ENCODE measurements at places on chromosomes 1 and 21. TPM values are rescaled to one million over a fixed set of nuclear protein-coding genes. Genes with fewer than 3 reads are reported as not detected.

The LCE1F gene
- not detected for total RNA-seq

The TRIM67 gene
- total RNA-seq, result not detected

The ST6GALNAC5 gene
- total RNA-seq, result not detected

The RGS16 gene
- total RNA-seq, result 143 TPM

The PGBD5 gene
- not detected for total RNA-seq

The SPATA1 gene
- total RNA-seq, result 1.2 TPM

The PLA2G2F gene
- total RNA-seq, result not detected

The DDAH1 gene
- total RNA-seq, result not detected

GRCh38 chr1:24906760-24907490 is 23.2 kb downstream of the RUNX3 start:
- no peak overlapping the region for H3K4me3 ChIP-seq
- peaks cover 18% of the 10 kb centered on the region for H3K4me1 ChIP-seq
- no peak overlapping the region for H3K27ac ChIP-seq
- H3K27me3 ChIP-seq, result no peaks in the 10 kb centered on the region
- no peak for DNase-seq
- H3K36me3 ChIP-seq, result peaks cover 40% of the 10 kb centered on the region

DNA sequence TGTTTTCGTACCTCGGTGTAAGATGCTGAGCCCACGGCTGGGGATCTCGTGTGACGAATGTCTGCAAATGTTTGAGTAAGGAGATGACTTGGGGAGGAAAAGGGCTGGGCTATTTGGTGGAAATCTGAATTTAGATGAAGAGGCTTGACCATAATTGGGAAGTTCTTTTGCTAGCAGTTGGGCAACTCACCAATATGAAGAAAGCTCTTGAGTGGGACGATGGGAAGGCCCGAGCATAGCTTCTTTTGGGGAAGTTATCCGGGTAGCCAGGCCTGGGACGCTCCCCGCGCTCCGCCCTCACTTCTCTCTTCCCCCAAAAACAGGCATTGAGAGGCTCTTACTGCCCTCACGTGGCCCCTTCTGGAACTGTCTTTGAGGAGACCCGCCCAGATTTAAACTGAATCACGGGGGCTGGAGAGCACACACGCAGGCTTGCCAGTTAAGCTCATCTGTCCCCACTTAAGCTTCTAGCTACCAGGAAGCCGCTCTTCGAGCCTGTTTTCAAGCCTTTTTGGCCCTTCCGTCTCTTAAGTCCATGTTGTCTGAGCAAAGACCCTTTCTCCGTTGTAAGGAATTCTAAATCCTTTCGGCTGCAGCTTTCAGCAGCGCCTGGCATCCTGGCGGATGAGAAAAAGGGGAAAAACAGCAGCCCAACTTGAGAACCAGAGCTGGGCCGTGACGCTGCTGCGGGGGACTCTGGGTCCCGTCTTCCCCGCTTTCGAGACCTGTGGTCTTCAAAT is 93.1 kb downstream of the NID1 start:
- peak overlapping the region; percentile 84 for H3K27ac ChIP-seq
- H3K36me3 ChIP-seq, result no peaks in the 10 kb centered on the region
- H3K4me3 ChIP-seq, result peak overlapping the region; percentile 79
- peaks cover 17% of the 10 kb centered on the region for H3K4me1 ChIP-seq

DNA sequence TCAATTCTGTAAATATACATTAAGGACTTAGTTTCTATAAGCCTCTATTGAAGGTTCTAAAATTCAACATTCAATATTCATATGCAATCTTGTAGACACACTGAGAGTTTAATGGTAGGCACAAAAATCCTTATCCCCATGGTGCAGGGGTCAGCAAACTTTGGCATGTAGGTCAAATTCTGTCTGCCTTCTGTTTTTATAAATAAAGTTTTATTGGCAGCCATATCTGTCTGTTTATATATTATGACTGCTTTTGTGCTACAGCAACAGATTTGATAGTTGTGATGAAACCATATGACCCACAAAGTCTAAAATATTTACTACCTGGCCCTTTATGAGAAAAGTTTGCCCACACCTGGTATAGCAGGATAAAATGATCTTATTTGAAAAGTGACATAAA is 91.2 kb upstream of the PPIH start:
- H3K36me3 ChIP-seq, result no peaks in the 10 kb centered on the region
- no peaks in the 10 kb centered on the region for H3K4me1 ChIP-seq
- DNase-seq, result no peak
- no peak overlapping the region for H3K4me3 ChIP-seq
- peaks cover 3% of the 10 kb centered on the region for H3K27me3 ChIP-seq

DNA sequence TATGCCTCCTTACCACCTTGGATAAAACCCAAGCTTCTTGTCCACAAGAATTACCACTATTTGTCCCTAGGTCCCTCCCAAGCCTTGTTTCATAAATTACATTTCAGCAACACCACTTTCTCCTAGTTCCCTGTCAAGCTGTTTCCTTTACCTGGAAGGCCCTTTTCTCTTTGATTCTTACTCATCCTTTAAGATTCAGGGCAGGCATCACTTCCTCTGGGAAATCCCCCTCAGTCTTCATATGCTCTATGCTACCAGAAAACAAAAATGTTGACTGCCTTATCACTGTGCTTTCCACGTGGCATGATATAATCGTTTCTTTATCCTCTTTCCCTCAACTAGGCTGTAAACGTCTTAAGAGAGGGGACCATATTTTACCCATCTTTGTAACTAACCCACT is 102.7 kb downstream of the LYST start:
- H3K27ac ChIP-seq, result no peak overlapping the region
- peaks cover 14% of the 10 kb centered on the region for H3K4me1 ChIP-seq
- peak; percentile 16 for DNase-seq
- H3K4me3 ChIP-seq, result no peak overlapping the region
- peaks cover 45% of the 10 kb centered on the region for H3K36me3 ChIP-seq

GRCh38 chr1:214281021-214281719 is at the start of gene SMYD2:
Gene SMYD2, plus strand, starts transcription at chr1:214281159. Its CDS starts 96 bp downstream, at chr1:214281255.
- H3K27ac ChIP-seq, result peak within 1 kb of the TSS; percentile 92
- peaks cover 2% of the 10 kb centered on the region for H3K27me3 ChIP-seq
- H3K4me3 ChIP-seq, result peak within 1 kb of the TSS; percentile 94
- peak; percentile 59 for DNase-seq
- H3K4me1 ChIP-seq, result peaks cover 42% of the 10 kb centered on the region
- H3K36me3 ChIP-seq, result peaks cover 2% of the 10 kb centered on the region

DNA sequence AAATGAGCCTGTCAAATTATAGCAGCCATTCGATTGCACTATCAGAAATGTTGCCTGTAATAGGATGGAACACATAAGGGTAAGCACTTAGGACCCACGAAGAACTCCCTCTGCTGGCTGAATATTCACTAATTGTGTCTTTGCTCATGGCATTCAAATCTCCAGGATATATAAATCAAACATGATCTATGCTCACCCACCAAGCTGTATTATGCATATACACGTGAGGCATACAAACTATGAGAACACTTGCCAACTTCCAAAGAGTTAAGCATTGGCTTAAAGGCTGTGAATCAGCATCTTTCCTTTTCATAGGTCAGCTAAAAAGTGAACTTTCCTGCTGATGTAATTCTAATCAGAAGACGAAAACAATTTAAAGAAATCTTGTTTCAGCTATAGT is 34.5 kb downstream of the TMPRSS15 start:
- no peak for DNase-seq
- H3K4me3 ChIP-seq, result no peak overlapping the region
- H3K27me3 ChIP-seq, result no peaks in the 10 kb centered on the region
- no peaks in the 10 kb centered on the region for H3K36me3 ChIP-seq
- H3K4me1 ChIP-seq, result no peaks in the 10 kb centered on the region

DNA sequence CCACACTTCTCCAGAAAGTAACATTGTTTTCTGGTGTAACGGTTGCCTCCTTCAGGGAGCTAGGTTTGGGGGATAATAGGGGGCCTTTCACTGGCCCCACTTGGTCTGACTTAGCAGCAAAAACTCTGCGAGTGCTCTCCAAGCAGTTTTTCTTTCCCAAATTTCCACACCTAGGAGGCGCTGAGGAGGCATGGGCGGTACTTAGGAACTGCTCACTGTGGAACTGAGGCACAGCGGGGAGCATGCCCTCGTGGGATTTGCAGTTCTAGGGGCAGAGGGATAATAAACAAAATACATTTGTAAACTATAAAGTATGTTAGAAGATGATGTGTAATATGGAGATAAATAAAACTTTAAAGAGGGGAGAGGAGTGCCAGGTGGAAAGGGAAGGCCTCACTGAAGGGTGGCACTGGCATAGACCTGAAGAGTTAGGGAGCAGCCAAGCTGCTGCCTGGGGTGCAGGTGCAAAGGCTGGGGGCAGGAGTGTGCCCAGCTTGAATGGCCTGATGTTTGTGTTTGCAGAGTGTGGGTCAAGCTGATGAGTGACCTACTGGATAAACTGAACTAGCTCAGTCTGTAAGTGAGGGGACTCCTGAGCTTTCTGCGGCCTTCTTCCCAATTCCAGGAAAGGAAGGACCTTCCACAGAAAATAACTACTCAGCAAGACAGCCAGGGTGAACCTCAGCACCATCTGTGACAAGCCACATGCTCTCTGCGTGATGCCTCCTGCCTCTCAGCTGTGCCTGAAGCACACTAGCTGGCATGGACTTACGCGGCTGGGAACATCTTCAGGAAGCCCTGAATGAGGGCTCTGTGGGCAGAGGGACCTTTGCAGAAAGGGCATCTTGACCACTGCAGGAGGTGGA is 1.9 kb downstream of the EPHX1 start:
- H3K4me1 ChIP-seq, result peaks cover 7% of the 10 kb centered on the region
- peaks cover 22% of the 10 kb centered on the region for H3K27me3 ChIP-seq
- H3K4me3 ChIP-seq, result no peak overlapping the region
- H3K27ac ChIP-seq, result no peak overlapping the region
- no peak for DNase-seq

DNA sequence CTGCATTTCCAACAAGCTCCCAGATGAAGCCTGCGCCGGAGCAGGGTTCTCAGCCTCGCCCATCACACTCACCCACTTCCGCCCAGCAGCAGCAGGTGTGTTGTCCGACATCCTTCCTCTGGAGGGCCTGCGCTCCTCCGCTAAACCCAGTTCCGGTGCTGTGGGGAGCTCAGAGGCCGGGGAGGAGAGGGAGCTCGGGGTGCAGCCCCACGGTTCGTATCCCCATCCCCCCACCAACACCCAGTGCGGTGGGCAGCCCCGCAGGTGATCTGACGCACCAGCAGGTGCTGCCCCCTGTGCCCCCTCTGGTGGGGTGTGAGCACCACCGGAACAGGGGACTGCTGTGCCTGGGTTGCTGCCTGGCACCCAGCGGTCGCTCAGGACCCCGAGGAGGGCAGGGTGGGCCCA is 3.4 kb upstream of the PEX10 start:
- peak overlapping the region; percentile 81 for H3K27ac ChIP-seq
- H3K36me3 ChIP-seq, result no peaks in the 10 kb centered on the region
- H3K27me3 ChIP-seq, result no peaks in the 10 kb centered on the region
- peak overlapping the region; percentile 79 for H3K4me3 ChIP-seq
- H3K4me1 ChIP-seq, result peaks cover 33% of the 10 kb centered on the region

- no peak for DNase-seq
- no peak overlapping the region for H3K27ac ChIP-seq
- no peaks in the 10 kb centered on the region for H3K4me1 ChIP-seq
- H3K27me3 ChIP-seq, result no peaks in the 10 kb centered on the region
Observed at GRCh38 chr1:215637041-215637573, 70.0 kb downstream of the KCTD3 start.

DNA sequence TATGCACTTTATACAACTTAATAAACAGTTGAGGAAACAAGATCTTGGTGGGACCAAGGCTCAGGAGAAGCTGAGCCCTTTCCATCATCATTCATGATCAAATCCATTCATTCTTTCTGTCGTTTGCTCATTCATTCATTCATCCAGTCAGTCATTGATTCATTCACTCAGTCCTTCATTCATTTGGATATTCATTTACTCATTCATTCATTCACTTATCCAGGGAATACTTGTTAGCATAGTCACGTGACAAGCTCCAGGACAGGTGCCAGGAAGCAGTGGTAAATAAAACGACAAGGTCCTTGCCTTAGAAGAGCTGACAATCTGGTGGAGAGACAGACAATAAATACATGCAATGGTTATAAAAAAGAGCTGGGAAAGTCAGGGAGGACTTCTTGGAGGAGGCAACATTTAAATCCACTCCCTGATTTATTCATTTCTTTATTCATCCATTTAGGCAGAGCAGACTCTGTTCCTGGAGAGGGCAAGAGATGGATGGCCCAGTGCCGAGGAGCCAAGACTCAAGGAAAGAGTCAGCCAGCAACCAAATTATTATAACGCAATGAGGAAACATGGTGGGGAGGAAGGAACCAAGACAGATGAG is 74.1 kb upstream of the CASZ1 start:
- peaks cover 41% of the 10 kb centered on the region for H3K27me3 ChIP-seq
- H3K36me3 ChIP-seq, result no peaks in the 10 kb centered on the region
- H3K4me1 ChIP-seq, result peaks cover 5% of the 10 kb centered on the region
- no peak overlapping the region for H3K27ac ChIP-seq

GRCh38 chr1:207848234-207848633 is 62.7 kb downstream of the CD34 start:
- DNase-seq, result no peak
- H3K4me3 ChIP-seq, result peak overlapping the region; percentile 64
- H3K36me3 ChIP-seq, result peaks cover 36% of the 10 kb centered on the region
- no peaks in the 10 kb centered on the region for H3K27me3 ChIP-seq
- peak overlapping the region; percentile 90 for H3K27ac ChIP-seq

DNA sequence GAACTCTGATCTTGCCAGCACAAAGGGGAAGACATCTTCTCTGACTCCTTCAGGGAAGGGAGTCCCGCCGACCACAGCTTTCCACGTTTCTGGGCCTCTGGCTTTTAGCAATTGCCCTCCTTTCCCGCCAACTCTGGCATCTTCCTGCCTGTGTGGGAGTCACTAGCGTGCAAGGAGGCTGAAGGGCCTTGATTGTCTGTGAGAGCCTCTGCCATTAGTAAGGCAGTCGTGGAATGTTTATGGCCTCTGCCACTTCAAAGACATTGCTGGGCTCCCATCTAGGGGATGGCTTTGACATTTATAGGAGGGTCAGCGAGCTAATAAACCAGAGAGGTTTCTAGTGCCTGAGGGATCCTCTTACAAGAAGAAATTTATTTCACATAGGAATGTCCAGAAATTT is 14.3 kb upstream of the PROK1 start:
- no peak overlapping the region for H3K4me3 ChIP-seq
- no peaks in the 10 kb centered on the region for H3K4me1 ChIP-seq
- H3K27ac ChIP-seq, result no peak overlapping the region
- no peaks in the 10 kb centered on the region for H3K36me3 ChIP-seq

GRCh38 chr1:183197762-183198161 is 11.7 kb downstream of the LAMC2 start:
- peaks cover 2% of the 10 kb centered on the region for H3K27me3 ChIP-seq
- H3K4me1 ChIP-seq, result peaks cover 13% of the 10 kb centered on the region

DNA sequence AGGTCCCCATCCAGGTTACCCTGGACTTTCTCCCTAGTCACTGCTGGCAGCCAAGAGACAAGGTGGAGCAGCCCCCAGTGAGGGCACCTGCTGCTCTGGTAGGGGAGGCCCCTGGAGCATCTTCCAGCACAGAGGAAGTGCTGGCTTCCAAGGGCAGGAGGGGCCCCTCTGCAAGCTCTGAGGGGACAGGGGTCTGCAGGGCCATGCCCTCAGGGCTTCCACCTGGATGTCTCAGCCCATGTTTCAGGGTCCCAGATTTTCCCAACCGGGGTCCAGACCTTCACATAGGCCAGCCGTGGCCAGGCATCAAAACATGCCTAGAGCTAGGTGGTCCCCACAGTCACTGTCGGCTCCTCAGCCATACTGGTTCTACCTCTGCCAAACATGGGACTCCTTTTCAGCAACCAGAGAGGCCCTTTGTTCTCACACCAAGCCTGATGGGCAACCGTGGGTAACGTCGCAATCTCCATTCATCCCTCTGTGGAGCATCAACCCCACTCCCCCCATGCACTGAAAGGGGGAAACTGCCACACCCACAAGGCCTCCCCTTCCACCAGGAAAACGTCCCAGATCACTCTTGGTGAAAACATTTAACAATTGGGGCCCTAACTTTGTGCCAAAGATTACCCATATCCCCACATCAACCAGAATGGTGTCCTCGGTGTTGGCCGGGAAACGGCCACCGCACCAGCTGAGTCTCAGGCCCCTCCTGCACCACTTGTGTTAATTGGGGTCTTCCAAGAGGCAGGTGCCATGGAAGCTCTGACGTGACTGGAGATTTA is 1.9 kb upstream of the COL6A2 start:
- no peaks in the 10 kb centered on the region for H3K36me3 ChIP-seq
- H3K4me1 ChIP-seq, result no peaks in the 10 kb centered on the region
- no peak for DNase-seq
